ENCODE measurements at places on chromosomes 11 and 22.

- no peak for DNase-seq
Observed at GRCh38 chr11:132858223-132858622, 674.1 kb downstream of the OPCML start.

GRCh38 chr11:17150521-17150920 is 57.3 kb downstream of the PIK3C2A start:
- no peak for DNase-seq

DNA sequence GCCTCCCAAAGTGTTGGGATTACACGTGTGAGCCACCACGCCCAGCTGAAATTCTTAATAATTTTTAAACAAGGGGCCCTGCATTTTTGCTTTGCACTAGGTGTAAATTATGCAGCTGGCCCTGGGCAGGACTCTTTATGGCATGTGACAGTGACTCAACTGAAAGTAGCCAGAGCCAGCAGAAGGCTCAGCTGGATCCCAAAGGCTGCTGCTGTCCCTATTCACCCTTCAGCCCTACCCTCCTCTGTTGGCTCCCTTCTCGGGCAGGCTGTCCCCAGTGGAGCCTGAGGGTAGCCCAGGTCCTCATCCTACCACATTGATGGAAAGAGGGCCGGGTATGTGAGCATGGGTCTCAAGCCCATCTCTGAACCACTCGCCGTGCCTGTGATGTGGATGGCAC is 45.6 kb downstream of the CD82 start:
- DNase-seq, result no peak

DNA sequence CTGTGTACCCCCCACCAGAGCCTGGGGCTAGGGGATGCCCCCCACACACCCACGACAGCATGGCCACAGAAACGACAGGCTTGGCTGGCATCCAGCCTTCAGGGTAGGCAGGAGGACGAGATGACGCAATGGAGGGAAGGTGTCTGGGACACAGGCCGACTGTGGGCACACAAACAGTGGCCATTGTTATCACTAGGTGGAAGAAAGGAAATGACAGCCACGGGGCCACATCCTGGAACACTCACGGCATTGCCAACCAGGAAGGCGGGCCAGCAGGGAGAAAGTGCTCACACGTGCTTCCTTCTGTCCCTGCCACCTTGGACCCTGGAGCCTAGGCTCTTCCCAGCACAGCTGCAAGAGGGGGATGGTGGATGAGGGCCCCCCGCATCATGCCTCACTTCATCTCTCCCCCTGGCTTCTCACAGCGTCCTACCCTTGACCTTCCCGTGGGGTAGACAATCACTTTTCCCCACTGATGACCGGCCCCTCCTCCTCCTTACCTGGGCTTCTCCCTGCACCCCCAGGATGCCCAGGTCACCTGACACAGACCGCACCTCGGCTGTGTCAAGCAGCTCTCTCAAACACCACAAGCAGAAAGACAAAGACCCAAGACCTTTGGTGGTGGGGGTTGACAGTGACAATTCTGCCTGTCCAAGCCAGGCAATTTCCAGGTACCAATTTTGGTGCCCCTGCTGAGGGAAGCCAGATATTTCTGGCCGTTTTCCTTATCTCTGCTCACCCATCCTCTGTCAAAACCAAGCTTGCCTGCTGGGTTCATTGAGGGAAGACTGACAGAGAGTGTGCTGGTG is 8.6 kb downstream of the PLA2G6 start:
- no peak for DNase-seq

- DNase-seq, result no peak
Observed at GRCh38 chr11:32280339-32280738, 155.0 kb downstream of the WT1 start.

- no peak for DNase-seq
Observed at GRCh38 chr11:115598257-115598901, 94.2 kb upstream of the CADM1 start.

All from activated CD4-positive, CD25-positive, alpha-beta regulatory T cell (primary cell).